ENCODE measurements at places on chromosomes 1 and 21. TPM values are rescaled to one million over a fixed set of nuclear protein-coding genes. Genes with fewer than 3 reads are reported as not detected.

- DNase-seq: no peak
Observed at GRCh38 chr1:159937054-159937750, 8.2 kb downstream of the IGSF9 start.

GRCh38 chr21:26091480-26092018 lies 79.0 kb downstream of the APP start:
- DNase-seq: no peak

GRCh38 chr1:228400237-228400651 lies 6.4 kb downstream of the TRIM11 start:
- DNase-seq: no peak

DNA sequence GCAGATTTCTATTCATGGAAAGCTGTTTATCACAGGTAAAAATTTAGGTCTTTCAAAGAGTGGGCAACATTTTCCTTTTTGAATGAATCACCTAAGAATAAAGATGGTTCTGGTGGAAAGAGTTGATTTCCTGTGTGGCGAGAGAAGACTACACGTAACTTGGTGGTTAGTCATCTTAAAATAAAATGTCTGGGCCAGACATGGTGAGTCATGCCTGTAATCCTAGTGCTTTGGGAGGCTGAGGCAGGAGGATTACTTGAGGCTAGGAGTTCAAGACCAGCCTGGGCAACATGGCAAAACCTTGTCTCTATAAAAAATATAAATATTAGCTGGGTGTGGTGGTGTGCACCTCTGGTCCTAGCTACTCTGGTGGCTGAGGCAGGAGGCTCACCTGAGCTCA lies 65.7 kb downstream of the DISP1 start:
- no peak for DNase-seq

GRCh38 chr1:219744652-219745469 lies 132.0 kb upstream of the ZC3H11B start:
- DNase-seq: no peak

GRCh38 chr1:40197656-40198055 lies 36.5 kb downstream of the RLF start:
- no peak for DNase-seq

- no peak for DNase-seq
Observed at GRCh38 chr1:218480137-218480536, 135.0 kb downstream of the TGFB2 start.

- DNase-seq: no peak
Observed at GRCh38 chr1:184417916-184418315, 31.1 kb downstream of the C1orf21 start.

- no peak for DNase-seq
Observed at GRCh38 chr21:34707876-34708325, 39.1 kb downstream of the CLIC6 start.

GRCh38 chr1:91617285-91617765 lies 116.7 kb downstream of the CDC7 start:
- no peak for DNase-seq

DNA sequence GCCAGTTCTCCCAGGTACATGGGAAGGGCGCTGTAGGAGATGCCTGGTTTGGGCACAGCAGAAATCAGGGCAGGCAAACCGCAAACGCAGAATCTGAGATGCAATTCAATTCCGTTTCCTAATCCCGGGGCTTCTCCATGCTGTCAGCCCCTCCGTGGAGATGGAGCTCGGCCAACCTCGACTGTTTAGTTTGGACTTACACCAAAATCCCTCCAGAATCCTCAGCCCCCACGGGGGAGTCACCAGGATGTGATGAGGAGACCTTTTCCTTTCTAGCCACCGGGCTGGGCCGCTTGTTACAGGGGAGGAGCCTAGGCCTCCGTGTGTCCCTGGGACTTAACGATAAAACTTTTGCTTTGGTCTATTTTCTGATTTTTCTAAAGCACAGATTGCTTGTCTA lies 7.9 kb downstream of the SLC2A7 start:
- no peak for DNase-seq

DNA sequence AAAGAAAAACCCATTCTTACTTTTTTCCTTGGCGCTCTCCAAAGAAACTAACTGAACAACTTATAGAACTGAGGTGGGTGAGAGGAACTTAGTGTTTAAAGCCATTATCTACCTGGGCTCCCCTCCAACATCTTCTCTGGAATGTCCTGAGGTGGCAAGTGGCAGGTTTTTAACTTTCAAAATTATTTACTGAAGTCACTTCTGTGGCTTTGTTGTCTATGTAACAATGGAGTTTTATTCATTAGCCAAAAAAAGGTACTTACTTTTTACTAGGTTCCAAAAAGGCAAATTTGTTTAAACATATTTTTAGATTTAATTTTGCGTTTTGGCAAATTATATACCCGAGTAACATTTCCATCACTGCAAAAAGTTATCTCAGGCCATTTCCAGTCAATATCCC lies 2.4 kb downstream of the ENO1 start:
- DNase-seq: no peak

- DNase-seq: no peak
Observed at GRCh38 chr21:16713331-16714117, 799.3 kb upstream of the CXADR start.

GRCh38 chr21:16370186-16370585 lies 640.4 kb downstream of the USP25 start:
- DNase-seq: no peak

- no peak for DNase-seq
Observed at GRCh38 chr21:42306366-42307035, 8.7 kb downstream of the TFF3 start.

- DNase-seq: no peak
Observed at GRCh38 chr1:205523891-205524793, 19.7 kb downstream of the CDK18 start.

- no peak for DNase-seq
Observed at GRCh38 chr1:19955534-19956170, 23.8 kb downstream of the PLA2G2A start.

- no peak for DNase-seq
Observed at GRCh38 chr1:38941527-38942019, at the start of gene RHBDL2. RHBDL2 (minus strand) TSS chr1:38941830; CDS start chr1:38919212, 22,618 bp downstream.

DNA sequence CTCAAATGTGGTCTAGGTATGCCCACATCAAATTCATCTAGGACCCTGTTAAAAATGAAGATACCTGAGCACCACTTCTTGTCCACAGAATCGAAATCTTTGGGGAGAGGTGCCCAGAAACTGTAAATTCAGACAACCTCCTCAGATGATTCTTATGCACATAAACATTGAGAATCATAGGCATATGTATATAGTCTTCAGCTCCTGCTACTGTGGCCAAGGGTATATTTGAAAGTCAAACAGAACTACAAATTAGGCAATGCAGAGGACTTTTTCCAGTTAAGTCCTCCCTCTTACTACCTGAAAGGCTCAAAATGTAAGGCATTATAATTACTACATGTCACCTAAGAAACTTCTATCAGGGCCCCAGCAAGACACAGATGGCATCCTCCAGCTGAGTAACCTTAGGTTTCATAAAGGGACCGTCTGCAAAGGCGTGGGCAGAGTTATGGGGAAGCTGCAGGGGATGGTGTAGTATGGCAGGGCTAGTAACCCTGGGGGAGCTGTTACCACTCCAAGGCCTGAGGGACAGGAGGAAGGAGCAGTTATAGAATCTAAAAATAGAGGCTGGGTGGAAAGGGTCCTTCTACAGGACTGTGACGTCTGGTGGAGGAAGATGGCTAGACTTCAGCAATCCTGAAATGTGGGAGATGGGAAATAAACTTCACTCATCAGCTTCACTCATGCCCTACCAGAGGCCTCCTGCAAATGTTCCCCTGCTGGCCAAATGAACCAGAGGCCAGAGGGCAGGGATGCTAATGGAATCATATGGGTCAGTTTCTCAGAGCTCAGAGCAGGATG lies 46.3 kb downstream of the DAB1 start:
- no peak for DNase-seq

DNA sequence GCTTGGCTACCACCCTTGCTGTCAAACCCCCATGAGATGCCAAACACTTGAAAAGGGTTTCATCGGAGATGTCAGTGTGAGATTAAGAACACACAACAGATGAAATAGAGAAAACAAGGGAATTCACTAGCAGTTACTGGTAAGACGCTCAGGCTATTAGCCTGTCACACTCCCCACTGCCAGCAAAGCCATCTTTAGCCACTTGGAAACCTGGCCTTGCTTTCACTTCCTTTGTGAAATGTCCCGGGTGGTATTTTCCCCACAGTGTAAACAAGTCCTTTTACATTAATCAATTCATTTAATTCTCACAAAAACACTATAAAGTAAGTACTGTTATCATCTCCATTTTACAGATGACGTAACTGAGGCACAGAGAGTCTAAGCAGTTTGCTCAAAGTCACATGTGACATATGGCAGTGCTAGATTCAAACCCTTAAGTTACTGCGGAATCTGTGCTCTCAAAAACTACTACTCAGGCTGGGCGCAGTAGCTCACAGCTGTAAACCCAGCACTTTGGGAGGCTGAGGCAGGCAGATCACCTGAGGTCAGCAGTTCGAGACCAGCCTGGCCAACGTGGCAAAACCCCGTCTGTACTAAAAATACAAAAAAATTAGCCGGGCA lies 32.7 kb upstream of the KHDRBS1 start:
- DNase-seq: no peak

GRCh38 chr1:118773656-118774055 lies 214.5 kb downstream of the TBX15 start:
- DNase-seq: no peak

DNA sequence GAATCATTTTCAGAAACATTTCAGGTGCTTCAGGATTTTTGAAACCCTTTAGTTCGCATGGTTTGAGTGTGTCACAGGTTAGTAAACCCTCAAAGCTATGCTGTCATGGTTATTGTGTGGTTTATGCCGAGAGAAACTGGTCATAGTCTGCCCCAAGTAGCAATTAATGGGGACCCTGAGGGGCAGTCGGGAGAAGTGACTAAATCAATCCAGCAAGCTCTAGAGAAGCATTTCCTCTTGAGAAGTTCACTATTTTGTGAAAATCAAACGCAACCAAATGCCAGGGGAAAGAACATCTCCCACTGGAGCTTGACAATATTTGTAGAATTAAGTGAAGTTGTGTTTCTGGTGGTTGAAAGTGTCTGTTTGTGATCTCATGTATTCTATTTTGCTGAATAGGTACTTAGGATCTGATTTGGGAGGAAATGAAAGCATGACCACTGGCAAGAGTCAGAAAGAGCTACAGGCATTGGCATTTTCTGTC lies 63.0 kb upstream of the BACH1 start:
- DNase-seq: no peak

DNA sequence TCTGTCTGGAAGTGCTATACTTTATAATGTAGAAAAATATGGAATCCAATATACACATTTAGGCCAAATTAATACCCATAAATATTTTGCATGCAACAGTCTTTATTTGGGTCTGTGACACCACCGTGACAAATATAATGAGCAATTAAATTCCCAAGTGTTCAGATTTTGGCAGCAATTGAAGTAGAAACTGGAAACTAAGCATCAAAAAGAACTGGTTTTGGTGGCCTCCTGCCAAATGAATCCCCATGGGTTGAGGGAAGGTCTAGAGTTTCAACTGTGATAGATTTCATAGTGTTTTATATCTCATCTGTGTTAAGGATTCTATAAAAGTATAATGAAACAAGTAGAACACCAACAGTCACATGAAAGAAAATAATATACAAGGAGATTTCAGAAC lies 88.4 kb downstream of the DPYD start:
- DNase-seq: no peak

- no peak for DNase-seq
Observed at GRCh38 chr1:240500647-240501046, 111.3 kb downstream of the GREM2 start.

DNA sequence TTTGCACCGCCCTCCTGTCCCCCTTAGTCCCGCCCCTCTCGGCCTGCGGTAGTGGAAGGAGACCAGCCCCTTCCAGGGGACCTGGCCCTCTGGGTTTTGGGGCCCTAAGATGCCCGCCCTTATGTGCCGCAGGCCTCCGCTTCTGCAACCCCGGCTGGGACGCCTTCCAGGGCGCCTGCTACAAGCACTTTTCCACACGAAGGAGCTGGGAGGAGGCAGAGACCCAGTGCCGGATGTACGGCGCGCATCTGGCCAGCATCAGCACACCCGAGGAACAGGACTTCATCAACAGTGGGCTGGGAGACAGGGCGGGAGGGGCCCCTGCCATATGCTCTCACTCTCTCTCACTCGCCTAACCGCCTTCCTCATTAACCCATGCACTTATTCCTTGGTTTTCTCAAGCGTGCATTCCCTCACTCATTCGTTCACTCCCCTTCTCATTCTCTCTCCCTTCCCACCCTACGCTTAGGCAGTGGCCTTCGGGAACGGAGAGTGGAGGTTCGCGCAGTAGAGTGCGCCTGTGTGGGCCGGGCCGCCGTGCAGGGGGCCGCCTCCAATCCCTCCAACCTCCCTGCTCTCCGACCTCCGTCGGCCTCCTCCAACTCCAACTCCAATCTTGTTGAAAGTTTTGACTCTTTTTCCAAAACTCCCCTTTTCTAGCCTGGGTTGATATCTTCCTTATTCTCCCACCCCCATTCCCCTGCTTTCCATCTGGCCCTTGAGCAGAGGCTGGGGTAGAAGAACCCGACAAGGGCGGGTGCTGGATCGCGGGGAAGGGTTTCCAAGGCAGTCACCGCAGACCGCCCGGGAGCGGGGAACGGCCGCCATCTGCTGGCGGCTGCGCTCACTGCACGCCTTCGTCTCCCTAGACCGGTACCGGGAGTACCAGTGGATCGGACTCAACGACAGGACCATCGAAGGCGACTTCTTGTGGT lies 15.2 kb downstream of the BCAN start:
- no peak for DNase-seq

DNA sequence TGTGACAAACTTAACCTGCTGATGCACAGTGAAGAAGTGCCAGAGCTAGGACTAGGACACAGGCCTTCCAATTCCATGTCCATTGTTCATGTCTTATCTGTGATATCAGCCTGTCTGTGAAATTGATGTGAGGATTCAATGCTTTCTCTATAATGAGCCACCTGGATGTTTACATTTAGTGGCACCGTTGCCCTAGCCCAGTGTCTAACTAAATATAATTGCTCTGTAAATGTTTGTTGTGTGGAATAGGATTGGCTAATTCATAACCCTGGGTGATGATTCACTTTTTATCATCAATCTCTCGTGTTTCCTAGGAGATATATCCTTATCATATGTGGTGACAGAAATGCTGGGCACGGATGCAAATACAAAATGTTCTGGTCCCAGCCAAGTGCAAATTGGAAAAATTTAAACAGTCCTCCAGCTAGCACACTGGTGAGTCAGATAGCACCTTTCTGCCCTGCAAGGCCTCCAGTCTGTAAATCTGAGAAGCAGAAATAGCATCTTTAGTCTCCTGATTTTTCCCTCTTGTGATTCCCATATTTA lies 46.9 kb upstream of the GNG12 start:
- DNase-seq: no peak

The GJA8 gene
- total RNA-seq: not detected

The PGLYRP4 gene
- 4.2 TPM for total RNA-seq

The SLC44A5 gene
- 4.9 TPM for total RNA-seq

The ADGRL4 gene
- 3.2 TPM for total RNA-seq

The FAM167B gene
- not detected for total RNA-seq

The LCE3D gene
- total RNA-seq: 19.2 TPM

The SH3D21 gene
- total RNA-seq: 2.8 TPM

The SPATC1L gene
- 6.7 TPM for total RNA-seq

The TRIM63 gene
- not detected for total RNA-seq

The OMA1 gene
- 36.8 TPM for total RNA-seq

The DDX20 gene
- total RNA-seq: 23.8 TPM

The LHX8 gene
- total RNA-seq: 0.23 TPM

Measured in esophagus squamous epithelium (tissue), 5 donors.